ENCODE measurements at places on chromosomes 1 and 21.

DNA sequence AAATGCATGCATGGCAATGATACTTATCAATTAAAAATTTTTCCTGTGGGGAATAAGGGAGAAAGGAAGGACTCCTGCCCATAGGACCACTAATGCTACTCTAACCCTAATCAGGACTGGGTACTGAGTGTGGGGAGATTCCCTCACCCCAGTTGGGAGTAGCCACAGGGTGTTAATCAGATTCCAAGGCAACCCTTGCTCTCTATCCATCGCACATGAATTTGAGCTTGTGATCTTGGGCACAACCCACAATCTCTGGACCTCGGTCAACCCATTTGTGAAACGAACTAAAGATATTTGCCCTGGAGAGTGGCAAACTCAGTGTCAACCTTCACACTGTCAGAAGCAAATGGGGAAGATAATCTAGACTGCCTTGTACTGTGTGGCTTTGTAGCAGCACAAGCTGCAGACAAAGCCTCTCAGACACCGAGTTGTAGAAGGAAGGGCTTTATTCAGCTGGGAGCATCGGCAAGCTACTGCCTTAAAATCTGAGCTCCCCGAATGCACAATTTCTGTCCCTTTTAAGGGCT lies 69.5 kb downstream of the SERINC2 start:
- DNase-seq, result no peak

GRCh38 chr1:232568331-232568852 lies 61.5 kb downstream of the SIPA1L2 start:
- DNase-seq, result no peak

DNA sequence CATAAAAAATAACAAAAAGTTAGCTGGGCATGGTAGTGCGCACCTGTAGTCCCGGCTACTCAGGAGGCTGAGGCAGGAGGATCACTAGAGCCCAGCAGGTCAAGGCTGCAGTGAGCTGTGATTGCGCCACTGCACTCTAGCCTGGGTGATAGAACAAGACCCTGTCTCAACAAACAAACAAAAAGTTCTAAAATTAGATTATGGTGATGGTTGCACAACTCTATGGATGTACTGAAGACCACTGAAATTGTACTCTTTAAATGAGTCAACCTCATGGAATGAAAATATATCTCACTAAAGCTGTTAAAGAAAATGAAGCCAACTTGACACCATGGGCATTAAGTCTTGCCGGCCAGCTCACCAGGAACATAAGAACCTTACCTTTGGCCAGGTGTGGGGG lies 9.1 kb downstream of the MRAP start:
- no peak for DNase-seq

- DNase-seq, result no peak
Observed at GRCh38 chr1:167707942-167708341, 13.8 kb upstream of the MPZL1 start.

GRCh38 chr1:160807247-160807646 lies 11.3 kb downstream of the LY9 start:
- DNase-seq, result no peak

- DNase-seq, result peak; percentile 4
Observed at GRCh38 chr21:17139696-17140095, 373.1 kb upstream of the CXADR start.

- DNase-seq, result no peak
Observed at GRCh38 chr1:7810395-7810794, 26.3 kb downstream of the PER3 start.

- no peak for DNase-seq
Observed at GRCh38 chr21:44521301-44521927, 18.6 kb downstream of the KRTAP10-1 start.

GRCh38 chr1:100862591-100862990 lies 32.1 kb downstream of the EXTL2 start:
- DNase-seq, result no peak

- no peak for DNase-seq
Observed at GRCh38 chr1:94411237-94411636, 7.0 kb upstream of the ABCD3 start.

GRCh38 chr1:160079448-160079847 lies 1.9 kb upstream of the KCNJ9 start:
- DNase-seq, result no peak

GRCh38 chr1:185850366-185850765 lies 116.2 kb downstream of the HMCN1 start:
- DNase-seq, result no peak

DNA sequence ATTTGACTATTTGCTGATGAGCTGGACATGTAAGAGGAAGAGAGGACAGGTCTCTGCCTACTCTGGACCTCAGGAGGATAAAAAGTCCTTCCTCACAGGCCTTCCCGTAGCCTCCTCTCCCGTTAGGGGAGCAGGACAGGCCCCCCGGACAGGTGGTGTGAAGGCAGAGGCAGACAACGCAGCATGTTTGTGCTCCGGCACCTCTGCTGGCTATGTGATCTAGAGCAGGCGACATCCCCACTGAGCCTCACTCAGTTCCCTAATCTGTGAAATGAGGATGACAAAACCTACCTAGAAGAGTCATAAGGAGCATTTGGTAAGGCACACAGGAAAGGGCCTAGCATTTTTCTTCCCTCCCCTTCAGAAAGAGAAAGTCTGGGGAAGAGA lies 34.8 kb downstream of the KIAA1614 start:
- no peak for DNase-seq

DNA sequence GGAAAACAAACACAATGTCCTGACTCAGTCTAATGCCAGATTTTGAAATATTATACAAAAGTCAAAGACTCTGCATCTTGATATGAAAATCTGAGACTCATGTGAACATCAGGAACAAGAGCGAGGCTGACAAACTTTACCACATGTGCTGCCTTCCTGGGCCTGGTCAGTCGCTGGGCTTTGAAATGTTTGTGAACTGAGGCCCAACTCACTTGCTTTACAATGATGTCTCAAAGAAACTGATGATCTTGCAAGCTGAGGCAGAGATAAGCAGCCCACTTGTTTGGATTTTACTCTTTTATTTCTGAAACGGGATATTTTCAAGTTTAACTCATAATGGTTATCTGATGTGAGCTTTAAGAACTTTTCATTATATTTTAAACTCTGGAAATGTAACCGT lies 2.1 kb downstream of the BCAR3 start:
- DNase-seq, result no peak

GRCh38 chr1:17365293-17365692 lies 6.7 kb upstream of the PADI6 start:
- no peak for DNase-seq

- no peak for DNase-seq
Observed at GRCh38 chr1:231702804-231703203, 76.2 kb downstream of the DISC1 start.

- no peak for DNase-seq
Observed at GRCh38 chr21:43966946-43967512, 45.1 kb upstream of the TRAPPC10 start.

DNA sequence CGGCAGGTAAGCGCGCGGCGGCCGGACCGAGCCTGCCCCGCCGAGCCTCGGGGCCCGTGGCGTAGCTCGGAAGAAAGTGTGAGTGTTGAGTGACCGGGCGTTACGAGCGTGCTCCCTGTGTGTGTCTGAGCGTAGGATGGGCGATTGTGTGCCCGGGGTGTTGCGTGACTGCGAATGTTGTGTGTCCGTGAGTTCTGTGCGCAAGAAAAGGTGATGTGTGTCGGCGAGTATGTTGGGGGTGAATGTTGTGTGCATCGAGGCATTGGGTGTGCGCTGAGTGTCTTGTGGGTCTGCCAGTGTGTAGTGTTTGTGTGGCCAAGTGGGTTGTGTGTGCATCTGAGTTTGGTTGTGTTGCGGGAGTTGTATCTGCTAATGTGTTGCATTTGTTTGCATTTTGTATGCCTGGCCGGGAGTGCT lies 398 bp downstream of the PTPRU start:
- no peak for DNase-seq

GRCh38 chr1:113515498-113515897 lies 125.2 kb downstream of the MAGI3 start:
- DNase-seq, result no peak

GRCh38 chr1:165114022-165114888 lies 242.3 kb downstream of the LMX1A start:
- no peak for DNase-seq

DNA sequence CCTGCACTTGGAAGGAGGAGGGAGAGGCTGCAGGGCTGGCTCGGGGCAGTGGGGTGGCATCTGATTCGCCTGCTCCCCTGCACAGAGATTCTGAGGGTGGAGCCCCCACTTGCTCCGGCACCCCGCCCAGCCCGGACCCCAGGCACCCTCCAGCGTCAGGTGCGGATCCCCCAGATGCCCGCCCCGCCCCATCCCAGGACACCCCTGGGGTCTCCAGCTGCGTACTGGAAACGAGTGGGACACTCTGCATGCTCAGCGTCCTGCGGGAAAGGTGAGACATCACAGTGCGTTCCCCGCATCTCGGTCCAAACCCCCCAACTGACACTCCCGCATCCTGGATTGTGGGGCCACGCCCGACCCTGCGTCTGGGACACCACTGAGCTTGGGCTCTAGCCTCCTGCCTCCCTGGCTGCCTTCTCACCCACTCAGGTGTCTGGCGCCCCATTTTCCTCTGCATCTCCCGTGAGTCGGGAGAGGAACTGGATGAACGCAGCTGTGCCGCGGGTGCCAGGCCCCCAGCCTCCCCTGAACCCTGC lies 7.9 kb downstream of the ADAMTSL4 start:
- no peak for DNase-seq

DNA sequence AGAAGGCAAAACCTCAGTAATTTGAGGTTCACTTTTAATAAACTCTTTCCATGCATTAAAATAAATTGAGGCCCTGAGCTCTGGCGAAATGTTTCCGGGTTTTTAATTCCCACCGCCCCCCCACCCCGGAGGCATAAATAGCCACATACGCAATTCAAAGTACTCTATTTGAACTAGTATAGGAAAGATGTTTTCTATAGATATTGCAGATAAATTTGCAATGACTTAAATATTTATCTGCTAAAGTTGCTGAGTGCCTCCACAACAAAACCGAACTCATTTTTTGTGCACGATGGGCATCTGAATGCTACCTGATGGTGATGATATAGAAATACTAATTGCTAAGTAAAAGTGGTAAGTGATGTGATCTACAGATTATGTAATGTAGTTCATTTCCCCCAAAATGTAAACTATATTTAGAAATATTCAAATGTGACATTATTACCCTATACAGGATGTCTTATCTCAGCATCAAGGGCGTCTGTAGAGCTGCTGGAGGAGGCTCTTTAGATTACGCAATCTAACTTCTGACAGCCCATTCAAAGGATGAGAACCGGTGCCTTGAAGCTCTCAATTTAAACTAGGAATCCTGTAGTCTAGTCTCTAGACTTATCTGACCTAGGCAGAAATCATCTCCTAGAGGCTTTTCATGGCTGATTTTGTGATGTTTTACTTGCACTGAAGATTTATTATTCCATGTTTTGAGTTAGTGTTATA lies 8.5 kb downstream of the IRF2BP2 start:
- DNase-seq, result peak; percentile 36

GRCh38 chr1:86365896-86366295 lies 30.2 kb downstream of the ODF2L start:
- DNase-seq, result no peak

DNA sequence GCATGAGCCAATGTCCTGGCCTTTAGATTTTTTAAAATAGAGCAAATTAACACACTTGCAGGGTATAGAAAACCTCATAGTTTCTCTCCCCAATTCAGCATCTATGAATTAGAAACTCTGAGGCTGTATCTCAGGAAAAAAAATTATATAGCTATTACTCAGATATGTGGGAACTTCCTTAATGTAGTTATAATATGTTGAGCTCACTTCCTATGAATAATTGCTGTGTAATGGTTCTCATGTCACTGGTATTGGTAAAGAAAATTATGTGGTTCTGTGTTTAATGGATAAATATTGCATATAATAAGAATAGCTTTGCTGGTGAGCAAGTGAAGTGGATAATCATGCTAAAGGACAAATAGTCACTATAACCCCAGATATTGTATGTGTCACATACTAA lies 2019.8 kb downstream of the NCAM2 start:
- no peak for DNase-seq

- no peak for DNase-seq
Observed at GRCh38 chr1:23751050-23751814, 8.0 kb downstream of the ELOA start.

GRCh38 chr1:36187800-36188593 lies 32.0 kb downstream of the MAP7D1 start:
- DNase-seq, result peak; percentile 44

- no peak for DNase-seq
Observed at GRCh38 chr1:201740086-201740541, 88.8 kb upstream of the IPO9 start.

DNA sequence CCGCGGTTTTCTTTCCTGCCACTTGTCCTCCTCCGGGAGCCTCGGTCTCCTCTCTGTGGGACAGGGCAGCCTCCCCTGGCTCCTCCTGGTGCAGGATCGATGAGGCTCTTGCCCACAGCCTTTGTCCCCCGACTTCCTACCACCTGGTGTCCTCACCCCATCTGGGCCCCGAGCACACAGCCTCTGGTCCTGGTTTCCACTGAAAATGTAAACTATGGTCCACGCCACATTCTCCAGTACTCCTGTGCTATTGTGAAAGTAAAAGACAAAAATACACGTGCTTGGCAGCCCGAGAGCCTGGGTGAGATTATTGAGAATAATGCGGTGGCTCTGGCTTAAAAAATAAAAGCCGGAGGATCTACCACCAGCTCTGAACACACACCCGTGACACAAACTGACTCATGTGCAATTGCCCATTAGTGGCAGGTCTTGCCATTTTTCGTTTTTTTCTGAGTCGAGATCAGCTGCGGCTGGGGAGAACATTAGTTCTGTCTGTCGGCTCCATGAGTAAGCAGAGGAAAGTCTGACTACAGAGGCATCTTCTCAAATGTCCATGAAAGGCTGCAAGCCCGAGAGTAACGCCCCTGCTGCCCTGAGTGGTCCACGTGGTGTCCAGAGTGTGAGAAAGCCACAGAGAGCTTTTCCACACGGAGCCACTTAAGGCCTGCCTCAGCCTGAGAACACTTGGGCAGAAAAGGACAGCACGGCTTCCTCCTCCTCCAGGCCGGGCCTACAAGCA lies 5.7 kb upstream of the COL6A2 start:
- no peak for DNase-seq

DNA sequence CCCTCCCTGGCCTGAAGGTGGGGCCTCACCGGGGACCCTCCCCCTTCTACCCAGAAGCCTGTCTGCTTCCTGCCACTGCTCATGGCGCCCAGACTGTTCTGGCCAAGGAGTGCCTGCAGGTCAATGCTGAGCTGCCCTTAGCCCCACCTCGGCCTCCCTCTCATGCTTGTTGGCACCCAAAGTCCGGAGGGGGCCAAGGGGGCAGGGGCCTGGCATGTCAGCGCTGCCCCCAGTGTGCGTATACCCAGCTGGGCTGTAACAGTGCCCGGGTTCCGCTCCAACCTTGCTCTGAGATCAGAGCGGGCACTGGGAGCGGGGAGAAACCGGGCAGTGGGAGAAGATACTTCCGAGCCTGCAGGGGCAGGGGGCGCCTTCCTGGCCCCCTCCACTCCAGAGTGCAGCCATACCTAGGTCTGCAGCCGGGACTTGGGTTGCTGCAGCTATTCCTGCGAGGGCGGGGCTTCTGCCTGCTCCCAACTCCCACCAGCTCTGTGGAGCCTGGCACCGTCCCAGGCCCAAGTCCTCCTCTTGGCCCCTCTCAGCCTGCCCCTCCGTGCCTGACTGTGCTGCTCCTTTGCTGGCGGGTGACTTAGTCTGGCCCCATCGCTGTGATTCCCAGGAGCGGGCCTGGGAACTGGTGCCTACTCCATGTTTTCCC lies 21.4 kb upstream of the TGFB2 start:
- no peak for DNase-seq

Data from KG1 (cell line).